ENCODE measurements at places on chromosomes 5 and 9.

GRCh38 chr9:133059623-133060022 is 2.2 kb upstream of the CEL start:
- DNase-seq = no peak

DNA sequence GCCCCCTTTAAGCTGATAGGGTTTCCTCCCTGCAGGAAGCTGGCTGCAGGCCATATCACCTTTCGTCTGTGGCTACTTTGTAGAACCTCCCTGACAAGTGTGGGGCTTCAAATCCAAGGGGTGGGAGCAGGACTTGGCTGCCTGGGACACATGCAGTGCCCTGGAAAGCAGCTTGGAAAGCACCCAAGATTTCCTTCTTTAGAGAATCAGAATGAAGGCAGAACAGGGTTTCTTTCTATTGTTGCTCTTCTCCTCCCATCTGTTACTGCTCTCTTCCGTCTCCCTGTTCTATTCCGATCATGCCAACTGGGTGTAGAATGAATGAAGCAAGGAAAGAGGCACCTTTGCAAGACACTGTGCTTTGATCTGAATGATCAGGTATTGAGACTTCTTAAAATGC is 282.2 kb downstream of the MED10 start:
- no peak for DNase-seq

DNA sequence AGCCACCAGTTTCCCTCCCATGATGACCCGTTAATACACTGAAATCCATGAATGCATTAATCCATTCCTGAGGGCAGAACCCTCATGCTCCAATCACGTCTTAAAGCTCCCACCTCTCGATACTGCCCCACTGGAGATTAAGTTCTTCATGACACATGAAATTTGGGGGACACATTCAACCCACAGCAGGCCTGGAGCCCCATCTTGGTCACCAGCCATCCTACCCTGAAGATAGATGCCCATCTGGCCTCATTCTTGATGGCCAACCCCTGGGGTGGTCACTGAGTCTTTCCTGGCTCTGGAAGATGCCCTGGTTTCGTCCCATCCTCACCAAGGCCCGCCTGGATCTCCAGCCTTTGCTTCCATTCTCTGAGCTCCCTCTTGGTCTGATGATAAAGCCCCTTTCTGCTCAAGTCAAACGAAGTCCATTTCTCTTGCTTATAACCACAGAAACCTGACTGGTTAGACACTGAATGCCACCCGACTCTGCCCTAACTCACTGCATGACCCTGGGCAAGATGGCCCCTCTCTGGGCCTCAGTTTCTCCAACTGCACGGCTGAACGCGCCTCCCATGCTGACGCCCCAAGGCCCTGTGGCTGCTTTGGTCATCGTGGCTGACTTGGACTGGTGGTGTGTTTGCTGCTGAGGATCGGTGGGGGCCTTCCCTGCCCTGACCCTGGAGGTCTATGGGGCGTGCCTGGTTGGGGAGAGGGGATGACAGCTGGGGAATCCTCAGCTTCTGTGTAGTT is 138.4 kb upstream of the IER5L start:
- DNase-seq = no peak

- DNase-seq = no peak
Observed at GRCh38 chr5:115850744-115851416, 9.1 kb downstream of the AP3S1 start.

- DNase-seq = no peak
Observed at GRCh38 chr5:149999866-150000255, 593 bp downstream of the TIGD6 start.

- no peak for DNase-seq
Observed at GRCh38 chr9:113742878-113743277, 133.2 kb upstream of the ZNF618 start.

DNA sequence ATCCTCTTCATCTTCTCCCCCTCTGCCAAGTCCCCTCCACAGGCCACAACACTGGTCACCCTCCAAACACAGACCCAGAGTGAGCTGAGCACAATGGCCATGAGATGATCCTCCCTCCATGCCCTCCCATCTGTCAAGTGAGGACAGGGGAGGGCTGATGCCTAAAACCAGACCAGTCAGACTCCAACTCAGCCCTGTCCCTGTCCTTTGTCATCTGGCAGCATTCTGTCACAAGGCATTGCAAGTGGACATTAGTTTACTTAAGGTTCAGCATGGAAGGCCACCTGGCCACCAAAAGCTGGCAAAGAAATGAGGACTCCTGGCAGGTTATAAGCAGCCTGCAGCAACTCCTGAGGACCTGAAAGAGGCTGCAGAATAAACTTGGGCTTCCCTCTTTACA is 136.2 kb upstream of the SLC30A5 start:
- DNase-seq = no peak

DNA sequence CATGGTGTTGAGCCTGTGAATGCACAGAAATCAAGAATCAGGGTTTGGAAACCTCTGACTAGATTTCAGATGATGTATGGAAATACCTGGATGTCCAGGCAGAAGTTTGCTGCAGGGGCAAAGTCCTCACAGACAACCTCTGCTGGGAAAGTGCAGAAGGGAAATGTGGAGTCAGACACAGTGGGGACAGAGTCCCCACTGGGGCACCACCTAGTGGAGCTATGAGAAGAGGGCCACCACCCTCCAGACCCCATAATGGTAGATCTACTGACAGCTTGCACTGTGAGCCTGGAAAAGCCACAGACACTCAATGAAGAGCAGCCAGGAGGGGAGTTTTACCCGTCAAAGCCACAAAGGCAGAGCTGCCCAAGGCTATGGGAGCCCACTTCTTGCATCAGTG is 181.9 kb upstream of the SEMA6A start:
- DNase-seq = no peak

DNA sequence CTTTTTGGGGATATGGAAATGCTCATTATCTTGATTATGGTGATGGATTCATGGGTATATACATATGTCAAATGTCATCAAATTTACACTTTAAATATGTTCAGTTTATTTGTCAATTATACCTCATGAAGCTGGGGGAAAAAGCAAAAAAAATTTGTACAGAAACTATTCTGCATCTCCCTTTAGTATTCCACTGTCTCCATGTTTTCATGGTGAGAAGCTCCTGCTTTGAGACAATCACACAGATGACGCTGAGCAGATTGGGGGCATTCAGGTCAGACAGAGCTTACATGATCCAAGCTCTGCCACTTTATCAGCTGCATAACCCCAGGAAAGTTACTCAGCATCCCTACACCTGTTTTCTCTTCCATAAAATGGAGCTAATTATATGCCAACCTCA is 101.5 kb downstream of the PLPPR1 start:
- no peak for DNase-seq

DNA sequence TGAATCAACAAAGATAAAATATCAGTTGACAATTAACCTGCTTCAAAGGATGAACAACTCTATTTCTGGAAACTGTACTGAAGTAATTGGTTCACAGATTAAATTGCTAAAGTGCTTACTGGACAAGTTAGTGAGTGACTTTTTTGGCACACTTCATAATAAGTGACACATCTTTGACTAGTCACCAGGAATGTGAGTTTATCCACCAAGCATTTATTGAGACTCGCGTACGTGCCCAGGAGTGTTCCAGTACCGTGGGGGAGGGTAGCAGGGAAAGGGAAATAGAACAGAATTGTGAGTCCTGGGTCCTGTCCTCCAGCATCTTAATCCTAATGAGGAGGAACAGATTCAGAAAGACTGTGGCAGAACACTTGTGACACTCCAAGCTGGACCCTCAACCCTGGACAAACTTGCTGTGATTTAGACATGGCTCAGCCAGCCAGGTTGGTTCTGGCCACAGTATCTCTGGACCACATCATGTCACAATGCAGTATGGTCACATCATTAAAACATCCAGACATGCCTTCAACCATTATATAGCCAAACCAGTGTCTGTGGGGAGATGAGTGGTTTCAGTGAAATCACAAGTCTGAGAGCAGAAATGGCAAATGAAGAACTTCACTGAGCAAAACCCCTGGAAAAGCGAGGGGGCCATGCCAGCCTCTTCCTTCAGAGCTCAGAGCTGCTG is 623.1 kb downstream of the BNC2 start:
- no peak for DNase-seq

DNA sequence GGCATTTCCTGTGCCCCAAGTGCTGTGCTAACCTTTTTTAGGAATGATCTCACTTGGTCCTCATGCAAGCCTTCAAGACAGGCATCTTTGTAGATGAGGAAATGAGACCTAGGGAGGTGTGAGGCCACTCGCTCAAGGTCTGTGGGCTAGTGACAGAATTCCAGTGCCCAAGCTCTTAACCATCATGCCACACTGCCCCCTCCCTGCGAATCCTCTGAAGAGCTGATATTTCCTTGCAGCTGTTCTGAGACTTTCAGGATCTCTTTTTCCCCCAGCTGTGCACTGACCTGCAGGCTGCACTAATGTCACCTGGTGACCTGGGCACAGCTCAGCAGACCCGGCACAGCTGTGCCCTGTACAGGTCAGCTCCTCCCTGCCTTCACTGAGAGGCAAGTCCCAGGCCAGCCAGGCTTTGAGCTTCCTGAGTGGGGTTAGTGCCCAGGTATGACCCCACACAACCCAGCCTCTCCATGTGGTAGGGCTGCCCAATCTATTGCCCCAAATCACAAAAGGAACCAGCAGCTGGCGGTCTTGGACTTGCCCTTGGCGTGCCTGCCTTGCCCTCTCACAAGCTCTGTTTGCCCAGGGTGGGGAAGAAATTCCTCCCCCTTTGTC is 32.7 kb downstream of the MORN5 start:
- DNase-seq = no peak

- DNase-seq = no peak
Observed at GRCh38 chr9:134293611-134294152, 32.6 kb upstream of the RXRA start.

DNA sequence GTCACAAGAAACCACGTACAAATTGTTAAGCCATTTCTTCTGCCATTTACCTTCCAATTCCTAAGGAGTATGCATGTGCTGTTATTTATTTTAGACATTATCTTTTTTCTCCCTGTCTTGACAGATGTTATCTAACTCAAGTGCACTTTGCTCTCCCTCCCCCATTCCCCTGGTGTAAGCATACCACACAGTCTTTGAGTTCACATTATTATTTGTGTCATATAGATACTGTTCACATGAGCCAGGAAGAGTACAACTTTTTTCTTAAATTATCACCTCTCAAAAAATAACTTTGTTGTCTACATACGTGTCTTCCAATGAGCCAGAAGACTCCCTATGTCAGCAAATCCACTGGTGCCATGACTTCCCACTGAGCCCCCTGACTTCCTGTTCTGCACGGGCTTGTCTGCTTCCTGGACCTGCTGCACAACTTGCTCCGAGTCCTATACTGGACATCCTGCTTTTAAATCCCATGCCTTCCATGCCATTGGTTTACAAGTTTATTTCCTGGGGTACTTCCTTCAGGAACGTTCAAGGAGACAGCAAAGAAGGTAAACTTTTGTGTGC is 19.9 kb upstream of the FAM120A start:
- DNase-seq = no peak

DNA sequence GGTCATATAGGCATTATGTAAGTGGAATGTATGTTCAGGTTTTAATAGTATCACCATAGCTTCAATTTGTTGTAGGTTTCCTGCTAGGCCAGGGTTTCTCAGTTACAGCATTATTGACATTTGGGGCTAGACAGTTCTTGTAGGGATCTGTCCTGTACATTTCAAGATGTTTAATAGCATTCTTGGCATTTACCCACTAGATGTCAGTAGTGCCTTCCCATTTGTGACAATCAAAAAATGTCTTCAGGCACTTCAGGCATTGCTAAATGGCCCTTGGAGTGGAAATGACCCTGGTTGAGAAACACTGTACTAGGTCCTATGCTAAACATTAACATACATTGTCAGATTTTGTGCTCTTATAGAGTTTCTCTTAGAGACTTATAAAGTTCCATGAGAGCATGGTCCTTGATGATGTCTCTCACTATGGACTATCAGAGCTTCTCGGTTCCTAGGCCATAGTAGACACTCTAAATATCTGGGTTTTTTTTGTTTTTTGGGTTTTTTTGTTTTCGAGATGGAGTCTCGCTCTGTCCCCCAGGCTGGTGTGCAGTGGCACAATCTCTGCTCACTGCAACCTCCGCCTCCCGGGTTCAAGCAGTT is 1.4 kb downstream of the KIF20A start:
- no peak for DNase-seq

GRCh38 chr5:80466669-80467485 is 21.0 kb upstream of the FAM151B start:
- no peak for DNase-seq

DNA sequence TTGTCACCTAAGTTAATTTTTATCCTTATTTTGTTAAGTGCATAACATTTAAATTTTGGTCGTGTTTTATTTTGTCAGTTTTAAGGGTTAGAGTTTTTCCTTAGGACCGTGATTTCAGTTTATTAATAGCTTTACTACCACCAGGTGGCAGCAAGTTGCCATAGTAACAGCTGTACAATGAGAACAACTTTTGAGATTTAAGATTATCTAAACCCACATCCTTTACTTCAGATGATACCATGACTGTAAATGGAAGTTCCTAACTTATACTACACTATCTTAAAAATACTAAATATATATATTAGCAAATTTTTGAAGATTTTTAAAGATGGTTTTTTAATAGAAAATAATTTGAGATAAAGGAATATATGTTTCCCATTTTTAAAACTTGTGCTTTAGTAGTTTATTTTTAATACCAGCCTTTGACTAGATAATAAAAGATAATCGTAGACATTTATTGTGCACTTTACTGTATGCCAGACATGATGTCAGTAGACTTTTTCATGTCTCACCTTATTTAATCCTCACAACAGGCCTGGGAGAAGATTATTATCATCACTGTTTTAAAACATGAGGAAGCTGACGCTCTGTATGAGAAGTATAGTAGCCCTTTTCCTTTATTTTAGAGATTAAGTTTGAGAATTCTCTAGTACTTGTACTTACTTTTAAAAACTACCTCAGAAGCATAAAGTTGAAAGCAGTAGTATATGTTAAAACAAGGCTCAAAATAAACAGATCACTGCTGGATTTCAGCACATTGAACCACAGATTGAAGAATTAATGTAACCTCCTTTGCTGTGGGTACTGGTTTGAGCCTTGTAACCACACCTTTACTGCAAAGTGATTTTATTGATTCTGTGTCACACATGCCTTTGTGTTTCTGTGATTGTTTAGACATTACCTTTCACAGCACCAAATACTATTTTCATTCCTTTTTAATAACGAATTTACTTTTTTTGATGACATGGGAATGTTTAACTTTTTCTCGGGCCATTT is 27.5 kb downstream of the SREK1 start:
- DNase-seq = no peak

GRCh38 chr5:100311806-100312205 is 223.4 kb upstream of the FAM174A start:
- no peak for DNase-seq

DNA sequence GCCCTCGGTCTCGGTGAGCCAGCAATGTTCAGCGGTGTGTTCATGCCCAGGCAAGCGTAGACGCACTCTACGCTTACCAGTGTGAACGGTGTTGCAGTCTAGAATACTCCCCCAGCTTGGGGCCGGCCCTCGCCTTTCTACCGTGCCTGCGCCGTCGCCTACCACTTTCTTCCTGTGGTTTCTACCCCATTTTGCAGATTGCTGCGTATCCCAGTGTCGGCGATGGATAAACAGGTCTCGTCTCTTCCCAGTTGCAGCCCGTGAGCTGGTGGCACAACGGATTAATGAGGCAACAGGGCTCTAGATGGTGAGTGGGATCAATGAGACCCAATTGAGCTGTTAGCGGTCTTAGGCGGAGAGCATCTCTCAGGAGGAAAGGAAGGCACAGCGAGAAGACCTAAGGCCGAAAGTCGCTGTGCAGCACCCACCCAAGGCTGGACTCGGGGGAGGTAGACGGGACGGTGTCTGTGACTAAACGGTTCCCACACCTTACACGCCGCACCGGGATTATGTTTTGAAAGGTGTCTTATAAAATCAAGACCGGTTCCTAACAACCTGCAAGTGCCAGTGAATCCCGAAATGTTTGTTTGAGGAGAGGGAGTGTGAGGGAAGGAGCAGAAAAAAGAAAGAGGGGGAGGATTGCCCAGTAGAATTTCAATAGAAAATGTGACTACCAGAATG is 5.8 kb downstream of the OTP start:
- no peak for DNase-seq

All from GOT3 (cell line).